ENCODE measurements at places on chromosomes 7 and 10.

DNA sequence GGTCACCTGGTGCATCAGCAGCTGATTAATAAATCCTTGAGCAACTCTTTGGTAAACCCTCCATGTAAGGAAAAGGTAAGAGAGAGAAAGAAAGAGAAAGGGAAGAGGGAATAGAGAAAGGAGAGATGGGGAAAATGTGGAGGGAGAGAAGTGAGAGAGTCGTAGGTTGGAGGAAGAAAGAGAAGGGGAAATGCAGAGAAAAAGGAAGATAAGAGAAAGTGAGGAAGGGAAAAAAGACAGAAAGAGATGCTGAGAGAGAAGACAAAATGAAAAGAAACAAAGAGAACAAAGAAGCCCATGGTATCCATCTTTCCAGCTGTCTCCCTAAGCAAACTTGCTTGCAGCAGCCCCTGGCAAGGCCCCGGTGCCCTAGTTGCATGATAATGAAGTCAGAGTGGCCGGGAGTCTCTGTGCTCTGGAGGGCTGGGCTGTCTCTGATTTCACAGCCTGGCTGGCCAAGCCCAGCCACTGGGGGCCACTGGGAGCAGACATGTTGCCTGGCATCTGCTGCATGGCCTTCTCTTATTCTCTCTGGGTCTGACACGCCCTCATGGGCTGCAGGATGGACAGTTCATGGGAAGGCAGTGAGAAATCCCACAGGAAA lies 48.4 kb downstream of the PRR15 start:
- DNase-seq = no peak

DNA sequence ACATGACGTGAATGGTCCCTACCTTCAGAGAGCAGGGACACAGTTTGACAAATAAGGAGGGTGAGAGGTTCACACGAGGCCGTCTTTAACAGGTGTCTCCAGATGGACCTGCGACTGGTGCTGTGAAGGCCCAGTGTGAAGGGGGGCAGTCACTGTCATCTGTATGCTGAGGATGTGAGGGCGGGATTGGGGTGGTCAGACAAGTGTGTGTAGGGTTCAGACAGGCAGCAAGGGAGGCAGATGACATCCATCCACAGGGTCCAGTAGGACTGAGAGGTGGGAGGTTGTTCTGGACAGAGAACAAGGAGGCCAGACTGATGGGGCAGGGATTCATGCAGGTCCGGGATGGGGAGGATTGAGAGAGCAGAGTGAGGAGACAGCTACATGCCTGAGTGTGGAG lies 232.6 kb upstream of the GPR26 start:
- no peak for DNase-seq

DNA sequence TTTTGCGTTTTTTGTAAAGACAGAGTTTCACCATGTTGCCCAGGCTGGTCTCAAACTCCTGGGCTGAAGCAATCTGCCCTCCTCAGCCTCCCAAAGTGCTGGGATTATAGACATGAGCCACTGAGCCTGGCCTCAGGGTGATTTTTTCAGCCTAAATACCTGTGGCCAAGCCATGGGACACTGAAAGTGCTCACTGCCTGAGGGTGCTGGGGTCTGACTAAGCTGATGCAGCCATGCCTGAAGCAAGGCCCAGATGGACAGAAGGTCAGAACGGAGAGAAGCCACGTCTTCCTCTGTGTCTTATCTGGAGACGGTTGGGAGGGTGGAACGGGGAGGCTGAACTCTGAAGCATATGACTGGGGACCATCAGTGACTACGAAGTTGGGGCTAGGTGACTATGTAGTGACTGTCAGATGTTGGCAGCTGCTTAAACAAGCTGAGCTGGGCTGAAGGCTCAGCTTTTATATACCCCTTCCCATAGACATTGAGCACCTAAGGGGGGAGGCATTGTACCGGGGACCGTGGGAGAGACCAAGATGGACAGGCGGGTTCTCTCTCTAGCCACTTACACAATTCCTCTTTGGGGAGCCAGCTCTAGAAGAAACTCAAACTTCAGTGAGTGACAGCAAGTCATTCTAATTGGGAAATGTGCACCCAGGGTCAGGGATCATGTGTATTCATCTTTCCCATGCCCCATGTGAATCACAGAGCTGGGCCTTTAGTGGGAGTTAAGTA lies 73.3 kb upstream of the HABP2 start:
- DNase-seq = no peak

GRCh38 chr7:46508583-46508982 lies 587.5 kb upstream of the IGFBP3 start:
- DNase-seq = no peak

DNA sequence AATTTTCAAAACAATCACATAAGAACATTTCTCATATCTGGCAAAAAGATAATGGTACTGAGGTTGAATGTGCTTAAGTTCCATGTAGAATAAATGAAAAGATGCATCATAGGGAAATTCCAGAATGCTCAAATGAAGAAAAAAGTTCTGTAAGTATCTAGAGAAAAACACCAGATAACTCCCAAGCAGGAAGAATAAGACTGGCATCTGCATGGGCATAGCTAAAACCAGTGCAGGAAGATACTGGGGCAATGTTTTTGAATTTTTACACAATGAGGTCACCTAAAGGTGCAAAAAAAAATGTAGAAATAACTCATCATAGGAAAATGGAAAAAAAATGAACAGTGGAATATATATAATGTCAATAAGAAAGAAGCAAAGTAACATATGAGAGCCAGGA lies 275.2 kb downstream of the BAMBI start:
- no peak for DNase-seq

DNA sequence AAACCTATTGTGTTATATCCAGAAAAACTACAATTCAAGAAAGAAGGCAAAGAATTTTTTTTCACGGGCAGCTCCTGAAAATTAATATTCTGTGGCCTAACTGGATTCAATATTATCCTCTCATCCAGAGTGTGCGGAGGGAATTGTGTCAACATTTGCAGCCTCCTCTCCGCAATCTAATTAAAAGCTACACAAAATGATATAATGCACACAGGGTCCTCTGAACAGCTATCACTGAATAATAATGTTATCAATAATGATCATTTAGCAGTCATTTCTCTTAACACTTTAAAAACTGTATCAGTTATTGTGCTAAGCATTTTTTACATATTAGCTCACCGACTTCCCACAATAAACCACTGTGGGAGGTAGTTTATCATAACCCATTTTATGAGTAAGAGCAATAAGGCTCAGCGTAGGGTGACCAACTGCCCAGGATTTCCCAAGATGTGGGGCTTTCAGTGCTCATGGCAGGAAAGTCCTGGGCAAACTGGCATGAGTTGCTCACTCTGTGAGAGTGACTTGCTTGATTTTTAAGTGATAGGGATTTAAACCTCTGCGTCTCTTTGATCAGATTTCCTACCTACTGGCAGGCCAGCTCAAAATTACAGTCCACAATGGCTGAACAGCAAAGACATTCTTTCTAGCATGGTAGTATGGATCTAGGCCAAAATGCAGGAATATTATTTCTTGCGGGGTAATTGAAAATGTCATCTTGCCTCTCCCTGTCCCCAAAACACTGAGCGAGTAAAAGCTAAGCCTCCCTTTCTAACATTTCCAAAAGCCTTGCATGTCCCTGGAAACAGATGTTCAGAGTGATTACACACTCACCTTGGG lies 65.7 kb downstream of the AOAH start:
- DNase-seq = no peak

- DNase-seq = no peak
Measured at GRCh38 chr7:151101621-151102396, 15.5 kb downstream of the AGAP3 start.

- DNase-seq = no peak
Measured at GRCh38 chr7:135180122-135180521, 9.6 kb upstream of the CYREN start.

DNA sequence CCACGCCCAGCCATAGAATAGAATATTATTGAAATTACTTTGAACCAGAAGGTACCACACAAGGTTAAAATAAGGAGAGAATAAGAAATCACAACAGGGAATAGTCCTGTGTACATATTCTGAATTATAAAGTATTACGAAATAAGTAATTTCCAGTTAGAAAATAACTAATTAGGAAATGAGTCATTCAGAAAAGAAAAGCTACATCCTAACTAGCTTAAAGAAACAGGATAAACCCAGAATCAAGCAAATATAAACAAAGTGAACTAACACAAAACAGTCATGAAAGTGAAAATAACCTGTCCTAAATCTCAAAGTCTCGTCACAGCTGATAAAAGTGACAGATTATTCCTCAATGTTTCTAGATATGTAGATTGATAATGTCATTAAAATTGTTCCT lies 74.8 kb upstream of the NEBL start:
- DNase-seq = no peak

- no peak for DNase-seq
Measured at GRCh38 chr7:2862831-2863361, 18.8 kb upstream of the GNA12 start.

- no peak for DNase-seq
Measured at GRCh38 chr7:4792537-4793126, 17.2 kb downstream of the AP5Z1 start.

DNA sequence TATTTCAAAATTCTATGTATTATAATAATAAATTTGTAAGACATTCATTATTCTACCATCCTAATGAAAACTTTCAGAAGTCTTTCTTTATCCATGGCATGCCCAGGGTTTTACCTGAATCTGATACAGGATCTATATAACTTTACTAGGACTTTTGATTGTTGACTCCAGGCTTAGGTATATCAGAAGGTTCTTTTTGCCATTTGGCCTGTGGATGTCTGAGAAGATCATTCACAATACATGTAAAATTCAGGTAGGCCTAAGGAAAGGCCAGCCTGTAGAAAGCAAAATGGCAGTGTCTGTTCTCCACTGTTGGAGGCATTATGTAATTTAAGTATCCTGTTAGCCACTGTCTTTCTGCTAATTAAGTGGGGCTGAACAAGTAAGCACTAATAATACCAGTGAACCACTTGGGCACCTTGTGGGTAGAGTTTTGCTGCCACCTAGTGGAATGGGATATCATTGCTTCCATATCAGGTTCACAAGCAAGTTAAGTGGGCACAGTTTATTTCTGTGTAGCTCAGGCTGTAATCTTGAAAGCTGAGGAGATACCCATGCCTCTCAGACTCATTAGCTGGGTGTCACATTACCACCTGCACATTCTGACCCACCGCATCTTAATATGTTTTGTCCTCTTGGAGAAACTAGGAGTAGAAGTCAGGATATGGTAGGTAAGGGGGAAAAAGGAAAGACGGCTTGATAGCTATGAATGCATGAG lies 105.5 kb downstream of the SEPTIN7 start:
- DNase-seq = peak; percentile 58

DNA sequence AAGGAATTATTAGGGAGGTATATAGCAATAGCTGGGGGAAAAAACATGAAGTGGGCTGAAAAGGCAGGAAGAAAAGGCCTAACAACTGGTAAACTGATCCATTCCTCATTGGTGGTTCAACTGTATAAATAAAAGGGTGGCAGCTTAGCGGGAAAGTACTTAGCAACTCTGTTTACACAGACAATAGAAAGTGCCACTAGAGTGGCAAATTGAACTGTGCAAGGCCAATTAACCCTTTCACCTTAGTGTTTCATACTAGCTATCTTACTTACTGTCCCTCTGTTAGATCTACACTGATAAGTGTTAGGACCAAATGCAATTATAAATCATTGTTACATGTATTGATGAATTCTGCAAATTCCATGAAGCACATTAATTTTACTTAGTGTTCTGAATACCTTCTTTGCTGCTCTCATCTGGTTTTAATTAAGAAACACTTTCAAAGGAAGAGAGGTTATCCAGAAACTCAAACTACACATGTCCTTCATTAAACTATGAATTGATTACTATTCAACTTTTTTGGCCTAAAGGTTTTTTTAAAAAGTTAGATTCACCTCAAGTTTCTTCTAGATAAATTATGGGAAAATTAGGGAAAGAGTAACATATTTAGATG lies 28.0 kb downstream of the DNAJC1 start:
- no peak for DNase-seq

- no peak for DNase-seq
Measured at GRCh38 chr7:121073463-121074099, 85.1 kb downstream of the CPED1 start.

- DNase-seq = no peak
Measured at GRCh38 chr10:15457382-15457781, 86.3 kb upstream of the FAM171A1 start.

DNA sequence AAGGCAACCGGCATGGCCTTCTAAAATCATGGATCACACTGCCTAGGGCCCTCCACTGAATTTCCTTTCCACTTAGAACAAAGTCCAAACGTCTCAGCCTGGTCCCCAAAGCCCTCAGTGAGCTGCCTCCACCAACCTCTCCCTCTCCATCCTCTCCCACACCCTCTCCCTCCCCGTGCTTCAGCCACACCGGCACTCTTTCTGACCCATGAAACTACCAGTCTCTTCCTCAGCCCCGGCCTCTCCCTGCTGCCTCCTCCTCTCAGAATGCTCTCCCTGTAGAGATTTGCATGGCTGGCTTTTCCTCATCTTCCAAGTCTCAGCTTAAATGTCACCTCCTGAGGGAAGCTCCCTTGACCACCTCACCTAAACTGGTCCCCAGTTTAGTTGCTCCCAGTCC lies 219.0 kb upstream of the ZMIZ1 start:
- no peak for DNase-seq

DNA sequence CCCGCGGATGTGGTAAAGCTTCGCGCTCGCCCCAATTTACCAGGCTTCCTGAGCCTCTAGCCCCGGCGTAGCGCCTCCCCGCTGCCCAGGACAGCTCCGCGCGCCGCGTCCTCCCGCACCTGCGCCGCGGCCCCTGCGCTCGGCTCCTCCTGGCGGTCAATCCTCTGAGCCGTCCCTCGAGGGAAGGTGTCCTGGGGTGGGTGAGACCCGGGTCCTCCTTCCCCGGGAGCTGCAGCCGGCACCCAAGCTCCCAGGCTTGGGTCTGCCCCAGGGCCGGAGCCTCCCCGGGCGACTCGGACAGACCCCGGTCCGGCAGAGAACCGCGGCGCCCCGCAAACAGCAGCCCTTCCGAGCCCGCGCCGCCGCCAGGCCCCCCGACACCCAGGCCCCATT lies 512 bp downstream of the OSBPL3 start:
- DNase-seq = peak; percentile 67

GRCh38 chr7:151885202-151885580 lies 8.3 kb upstream of the PRKAG2 start:
- no peak for DNase-seq

GRCh38 chr7:135557455-135558336 lies at the start of gene NUP205:
NUP205 (plus strand) TSS chr7:135557917; CDS start chr7:135557945, 28 bp downstream.
- peak; percentile 57 for DNase-seq

DNA sequence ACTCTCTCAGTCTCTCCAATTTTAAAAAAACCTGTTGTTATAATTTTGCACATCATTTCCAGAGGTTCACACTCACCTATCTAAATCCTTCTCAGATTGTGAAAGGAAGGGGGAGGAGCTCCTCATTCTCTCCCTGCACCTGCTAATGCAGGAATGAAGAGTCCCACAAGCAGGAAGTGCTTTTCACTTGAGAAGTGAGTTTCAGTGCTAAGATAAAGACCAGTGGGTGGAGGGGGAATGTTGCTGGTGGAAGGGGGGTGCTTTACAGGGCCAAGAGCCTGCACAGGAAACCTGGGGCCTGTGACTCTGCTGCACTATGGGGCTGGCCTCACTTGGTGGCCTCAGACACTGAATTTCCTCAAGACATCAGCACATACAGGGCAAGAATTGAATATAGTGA lies 176.4 kb downstream of the PTPN20 start:
- DNase-seq = no peak

DNA sequence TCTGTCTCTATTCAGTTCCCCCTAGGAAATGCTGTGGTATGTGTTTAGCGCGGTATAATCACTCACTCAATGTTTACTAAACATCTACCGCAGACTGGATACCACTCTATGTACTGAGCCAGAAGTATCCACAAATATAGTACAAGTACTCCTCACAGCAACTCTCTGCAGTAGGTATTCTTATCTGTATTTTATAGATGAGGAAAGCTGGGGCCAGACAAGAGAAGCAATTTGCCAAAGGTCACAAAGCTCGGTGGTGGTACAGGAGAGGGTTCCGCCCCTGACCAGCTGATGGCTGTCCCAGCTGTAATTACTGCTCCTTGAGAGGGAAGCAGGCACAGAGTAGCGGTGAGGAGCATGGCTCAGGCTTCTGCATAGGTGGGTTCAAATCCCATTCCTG lies 184.1 kb downstream of the DOCK4 start:
- no peak for DNase-seq
